NCI-H1105 treated with DMSO at 0.1 percent for 48 hours (cell line): ENCODE measurements at places on chromosomes 4 and X.

DNA sequence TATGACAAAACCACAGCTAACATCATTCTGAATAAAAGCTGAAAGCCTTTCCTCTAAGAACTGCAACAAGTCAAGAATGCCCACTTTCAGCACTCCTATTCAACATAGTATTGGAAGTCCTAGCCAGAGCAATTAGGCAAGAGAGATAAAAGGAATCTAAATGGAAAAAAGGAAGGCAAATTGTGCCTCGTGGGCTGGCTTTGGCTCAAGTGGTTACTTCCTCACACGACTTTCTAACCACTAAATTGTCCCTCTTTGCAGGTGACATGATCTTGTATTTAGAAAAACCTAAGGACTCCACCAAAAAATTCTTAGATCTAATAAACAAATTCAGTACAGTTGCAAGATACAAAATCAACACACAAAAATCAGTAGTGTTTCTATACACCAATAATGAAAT lies 57.2 kb downstream of the SCML2 start:
- DNase-seq, result no peak

DNA sequence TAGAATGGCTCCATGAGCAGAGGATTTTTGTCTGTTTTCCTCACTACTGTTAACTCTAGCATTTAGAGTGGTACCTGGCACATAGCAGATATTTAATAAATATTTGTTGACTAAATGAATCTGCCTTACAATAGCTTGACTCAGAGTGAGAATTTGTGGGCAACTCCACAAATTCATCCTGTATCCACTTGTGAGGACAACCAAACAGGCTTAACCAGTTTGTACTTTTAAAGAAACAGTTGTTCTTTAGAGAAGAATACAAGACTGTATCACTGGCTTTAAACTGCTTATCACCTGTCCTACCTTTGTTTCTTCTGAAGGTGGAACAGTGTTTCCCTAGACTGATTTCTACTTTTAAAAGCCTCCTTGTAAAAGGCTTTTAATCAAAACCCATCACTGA lies 141.3 kb upstream of the SH3RF1 start:
- DNase-seq, result no peak

DNA sequence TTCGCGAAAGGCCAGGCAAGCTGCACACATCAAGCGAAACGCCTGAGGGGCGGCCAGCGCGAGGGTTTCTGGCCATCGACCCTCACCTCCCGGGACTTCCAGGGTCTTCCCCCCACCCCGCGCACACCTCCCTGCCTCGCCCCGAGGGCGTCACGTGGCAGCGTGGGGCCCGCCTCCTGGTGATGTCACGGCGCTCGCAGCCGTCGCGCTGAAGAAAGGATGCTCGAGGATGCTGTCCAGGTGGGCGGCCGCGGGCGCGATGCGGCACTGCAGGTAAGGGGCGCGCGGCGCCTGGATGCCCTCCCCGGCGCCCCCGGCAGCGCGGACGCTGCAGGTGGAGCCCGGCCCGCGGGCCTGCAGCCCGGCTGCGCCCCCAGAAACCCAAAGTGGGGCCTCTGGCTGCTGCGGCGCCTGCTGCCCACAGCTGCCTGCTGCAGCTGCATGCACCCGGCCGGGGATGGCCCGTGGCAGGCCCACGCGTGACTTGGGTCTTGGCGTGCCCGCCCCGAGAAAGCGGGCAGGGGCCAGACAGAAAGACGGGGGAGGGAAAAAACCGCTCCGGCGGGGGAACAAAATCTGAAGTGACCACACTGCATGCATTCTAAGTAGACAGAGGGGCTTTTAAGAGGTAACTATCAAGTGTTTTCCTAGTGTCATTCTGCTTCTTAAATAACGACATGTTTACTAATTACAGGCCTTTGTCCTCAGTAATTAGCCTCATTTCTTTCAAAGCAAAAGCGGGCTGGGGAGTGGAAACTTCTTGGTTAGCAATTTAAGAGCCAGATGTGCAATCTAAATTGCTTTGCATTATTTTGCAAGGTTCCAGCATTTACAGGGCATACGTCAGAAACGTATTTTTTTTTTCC lies 1.7 kb downstream of the CLCN4 start:
- peak; percentile 51 for DNase-seq

- DNase-seq, result no peak
Observed at GRCh38 chrX:71618303-71618721, at the start of gene CXCR3. CXCR3 (minus strand) TSS chrX:71618511; CDS start chrX:71618449, 62 bp downstream.

- DNase-seq, result no peak
Observed at GRCh38 chr4:67346654-67347053, 198.6 kb downstream of the CENPC start.

GRCh38 chrX:105211066-105211575 lies 9.4 kb downstream of the TEX13A start:
- no peak for DNase-seq

DNA sequence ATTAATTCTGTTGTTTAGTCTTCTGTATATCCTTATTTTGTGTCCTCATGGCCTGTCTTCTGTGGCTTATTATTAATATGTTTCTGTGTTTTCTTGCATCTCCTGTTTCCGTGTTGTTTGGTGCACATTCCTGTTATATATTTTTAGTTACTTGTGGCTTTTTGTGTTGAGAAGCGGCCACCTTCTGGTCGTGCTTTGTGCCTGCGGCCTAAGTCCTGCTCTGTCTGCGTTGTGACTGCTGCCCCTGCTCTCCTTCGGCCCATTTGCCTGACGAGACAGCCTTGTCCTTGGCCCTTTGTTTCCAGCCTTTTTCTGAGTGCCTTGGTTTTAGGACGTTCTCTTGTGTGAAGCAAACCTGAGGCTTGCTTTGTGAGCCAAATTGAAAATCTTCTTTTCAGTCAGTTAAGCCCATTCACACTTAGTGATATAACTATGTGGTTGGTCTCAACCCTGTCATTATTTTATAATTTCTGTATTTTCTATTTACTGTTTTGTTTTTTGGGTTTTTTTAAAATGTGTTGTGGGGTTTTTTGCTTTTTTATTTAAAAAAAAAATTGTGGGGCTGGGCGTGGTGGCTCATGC lies 43.8 kb downstream of the TNIP2 start:
- no peak for DNase-seq

DNA sequence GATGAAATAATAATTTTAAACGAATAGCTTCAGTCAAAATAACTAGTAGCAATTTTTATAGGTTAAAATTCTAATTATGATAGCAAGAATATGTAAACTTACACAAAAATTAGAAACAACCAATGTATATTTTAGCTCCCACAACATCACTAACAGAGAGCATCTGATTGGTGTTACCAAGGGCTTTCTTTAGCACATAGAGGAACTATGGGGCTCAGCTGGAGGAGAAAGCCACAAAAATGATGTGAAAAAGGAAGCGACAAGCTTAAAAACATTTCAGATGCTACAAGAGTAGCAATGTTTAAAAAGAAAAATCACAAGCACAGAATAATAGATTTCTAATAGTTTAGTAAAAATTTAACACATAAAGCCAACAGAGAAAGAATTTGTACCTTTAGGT lies 56.3 kb downstream of the ATP8A1 start:
- no peak for DNase-seq

- no peak for DNase-seq
Observed at GRCh38 chrX:52270453-52271116, 85.9 kb downstream of the MAGED4 start.

GRCh38 chr4:188408244-188409030 lies 269.2 kb downstream of the TRIML1 start:
- DNase-seq, result no peak

DNA sequence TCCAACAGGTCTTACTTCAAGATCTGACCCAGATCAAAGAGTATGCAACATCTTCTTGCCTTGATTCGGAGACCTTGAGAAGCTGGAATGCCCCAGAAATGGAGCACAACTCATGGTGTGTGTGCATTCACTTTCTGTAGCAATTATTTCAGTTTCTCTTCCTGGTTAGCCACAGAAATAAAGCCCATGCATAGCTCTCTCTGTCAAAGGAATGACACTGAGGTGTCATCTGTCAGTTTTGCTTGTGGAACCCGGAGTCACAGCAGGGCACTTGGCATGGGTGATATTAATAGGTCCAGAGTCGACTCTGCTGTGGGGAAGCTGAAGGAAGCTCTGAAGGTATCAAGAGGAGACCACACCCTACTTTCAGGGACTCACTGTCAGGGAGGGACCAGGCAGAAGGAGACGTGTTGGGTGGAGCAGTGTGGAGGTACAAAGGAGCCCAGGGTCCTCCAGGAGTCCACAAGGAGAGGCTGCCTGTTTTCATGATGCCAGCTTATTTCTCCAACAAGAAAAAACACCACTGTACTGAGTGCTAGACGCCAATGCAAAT lies 10.7 kb downstream of the CLNK start:
- DNase-seq, result no peak
